ENCODE measurements at places on chromosomes 1 and 21.

GRCh38 chr1:52306227-52307006 is 59.6 kb downstream of the CC2D1B start:
- DNase-seq, result no peak

- no peak for DNase-seq
Observed at GRCh38 chr1:225724251-225724650, 53.4 kb upstream of the SRP9 start.

- no peak for DNase-seq
Observed at GRCh38 chr1:53896635-53897229, 2.7 kb downstream of the DIO1 start.

- DNase-seq, result no peak
Observed at GRCh38 chr1:14137411-14138134, 437.6 kb downstream of the PRDM2 start.

DNA sequence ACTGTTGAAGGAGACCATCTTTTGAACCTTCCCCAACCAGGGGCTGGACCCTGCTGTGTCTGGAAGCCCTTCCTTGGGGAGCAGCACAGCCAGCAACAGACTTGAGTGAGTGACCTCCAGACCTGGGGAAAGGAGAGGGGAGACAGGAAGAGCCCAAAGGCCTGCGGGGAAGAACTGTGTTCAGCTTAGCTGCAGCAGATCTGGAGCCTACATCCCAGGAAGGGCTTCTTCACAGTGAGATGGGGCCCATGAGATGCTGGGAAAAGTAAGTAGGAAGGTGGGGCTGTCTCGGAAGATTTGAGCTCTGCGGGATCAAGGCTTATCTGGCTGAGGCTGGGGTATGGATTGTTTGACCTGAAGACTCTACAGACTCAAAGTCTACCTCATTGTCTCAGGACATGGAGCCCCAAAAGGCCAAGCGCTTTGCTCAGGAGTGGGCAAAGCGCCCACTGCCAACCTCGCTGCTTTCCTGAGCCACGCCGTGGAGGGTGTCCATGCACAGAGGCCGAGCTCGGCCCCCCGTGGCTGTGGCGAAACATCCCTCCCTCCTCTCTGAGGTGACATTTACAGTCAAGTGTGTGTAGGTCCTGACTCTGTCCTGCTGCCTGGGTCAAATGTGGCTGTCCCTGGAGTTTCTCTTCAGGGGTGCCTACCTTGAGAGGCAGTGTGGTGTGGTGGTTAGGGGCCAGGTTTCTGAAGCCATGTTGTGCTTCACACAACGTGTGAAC is 24.5 kb downstream of the SPOCD1 start:
- DNase-seq, result no peak

- DNase-seq, result no peak
Observed at GRCh38 chr1:159091180-159091560, 14.6 kb upstream of the AIM2 start.

GRCh38 chr1:178632653-178633052 is 92.4 kb upstream of the RALGPS2 start:
- no peak for DNase-seq

- no peak for DNase-seq
Observed at GRCh38 chr21:24941316-24942185, 665.7 kb downstream of the MRPL39 start.

DNA sequence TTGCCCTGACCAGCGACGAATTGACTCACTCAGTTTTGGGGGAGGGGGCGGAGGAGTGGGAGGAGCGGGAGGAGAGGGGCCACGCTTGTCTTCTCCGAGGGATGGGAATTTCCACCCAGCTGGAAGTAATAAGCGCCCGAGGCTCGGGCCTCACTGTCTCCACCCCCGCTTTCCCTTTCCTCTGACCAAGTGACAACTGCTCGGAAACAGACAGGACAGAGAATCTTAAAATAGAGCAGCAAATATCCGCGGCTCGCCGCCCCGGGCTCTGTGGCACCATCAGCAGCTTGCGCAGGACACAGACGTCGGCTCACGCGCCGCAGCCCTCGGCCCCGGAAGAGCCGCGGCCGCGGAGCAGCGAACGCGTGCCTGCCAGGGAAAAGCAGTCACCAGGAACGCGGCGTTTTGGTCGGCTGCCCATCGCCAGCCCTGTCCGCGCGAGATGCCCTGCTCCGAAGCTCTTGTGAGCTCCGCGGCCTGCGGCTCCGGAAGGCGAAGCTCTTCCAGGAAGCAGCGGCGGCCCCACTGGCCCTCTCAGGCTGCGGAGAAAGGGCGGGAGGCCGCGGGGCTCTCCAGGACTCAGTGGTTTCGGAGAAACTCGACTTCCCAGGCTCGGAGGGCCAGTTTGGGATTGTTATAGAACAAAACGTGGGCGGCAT is 10.7 kb upstream of the RGS16 start:
- DNase-seq, result peak; percentile 57

- peak; percentile 99 for DNase-seq
Observed at GRCh38 chr21:36156339-36156814, 247 bp upstream of the DOP1B start.

GRCh38 chr1:29677028-29678024 is 441.0 kb downstream of the PTPRU start:
- no peak for DNase-seq

DNA sequence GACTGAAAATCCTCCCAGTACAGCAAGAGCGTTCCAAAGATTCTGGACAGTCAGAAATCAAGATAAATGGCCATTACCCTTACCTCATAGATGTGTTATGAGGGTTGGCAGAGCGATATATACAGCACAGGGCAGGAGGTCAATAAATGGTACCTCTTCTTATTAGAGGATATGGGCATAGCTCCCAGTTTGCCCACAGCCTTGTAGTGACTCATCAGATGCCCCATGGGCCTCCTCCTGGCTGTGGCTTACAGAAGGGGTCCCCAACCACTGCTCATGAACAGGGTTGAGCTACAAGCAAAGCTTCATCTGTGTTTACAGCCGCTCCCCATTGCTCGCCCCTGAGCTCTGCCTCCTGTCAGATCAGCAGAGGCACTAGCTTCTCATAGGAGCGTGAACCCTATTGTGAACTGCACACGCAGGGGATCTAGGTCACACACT is 7.3 kb upstream of the IFNGR2 start:
- DNase-seq, result no peak

- peak; percentile 26 for DNase-seq
Observed at GRCh38 chr1:1157914-1158710, 15.6 kb upstream of the TTLL10 start.

DNA sequence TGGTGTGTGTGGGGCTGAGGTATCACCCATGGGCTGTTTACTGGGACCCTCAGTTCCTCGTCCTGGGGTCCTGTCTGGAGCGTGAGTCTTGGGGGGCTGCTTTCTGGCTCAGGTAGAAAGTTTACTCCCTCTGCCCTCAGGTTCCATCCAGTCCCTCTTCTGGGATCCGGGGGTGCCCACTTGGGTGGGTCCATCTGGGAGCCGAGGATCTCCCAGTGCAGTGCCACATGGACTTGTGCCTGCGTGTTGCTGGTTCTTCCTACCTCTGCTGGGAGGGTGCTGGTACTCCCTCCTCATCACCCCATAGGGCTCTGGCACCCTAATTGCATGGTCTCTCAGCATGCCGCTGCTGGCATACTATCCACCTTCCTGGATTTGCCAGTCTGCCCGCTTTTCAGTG is 14.0 kb downstream of the SNAP47 start:
- no peak for DNase-seq

- DNase-seq, result no peak
Observed at GRCh38 chr1:150311762-150312161, 9.6 kb upstream of the PRPF3 start.

GRCh38 chr1:212977781-212978645 is 27.7 kb downstream of the VASH2 start:
- no peak for DNase-seq

GRCh38 chr1:169018751-169019150 is 87.7 kb upstream of the ATP1B1 start:
- no peak for DNase-seq

- DNase-seq, result no peak
Observed at GRCh38 chr1:186208405-186209129, 166.5 kb downstream of the TPR start.

DNA sequence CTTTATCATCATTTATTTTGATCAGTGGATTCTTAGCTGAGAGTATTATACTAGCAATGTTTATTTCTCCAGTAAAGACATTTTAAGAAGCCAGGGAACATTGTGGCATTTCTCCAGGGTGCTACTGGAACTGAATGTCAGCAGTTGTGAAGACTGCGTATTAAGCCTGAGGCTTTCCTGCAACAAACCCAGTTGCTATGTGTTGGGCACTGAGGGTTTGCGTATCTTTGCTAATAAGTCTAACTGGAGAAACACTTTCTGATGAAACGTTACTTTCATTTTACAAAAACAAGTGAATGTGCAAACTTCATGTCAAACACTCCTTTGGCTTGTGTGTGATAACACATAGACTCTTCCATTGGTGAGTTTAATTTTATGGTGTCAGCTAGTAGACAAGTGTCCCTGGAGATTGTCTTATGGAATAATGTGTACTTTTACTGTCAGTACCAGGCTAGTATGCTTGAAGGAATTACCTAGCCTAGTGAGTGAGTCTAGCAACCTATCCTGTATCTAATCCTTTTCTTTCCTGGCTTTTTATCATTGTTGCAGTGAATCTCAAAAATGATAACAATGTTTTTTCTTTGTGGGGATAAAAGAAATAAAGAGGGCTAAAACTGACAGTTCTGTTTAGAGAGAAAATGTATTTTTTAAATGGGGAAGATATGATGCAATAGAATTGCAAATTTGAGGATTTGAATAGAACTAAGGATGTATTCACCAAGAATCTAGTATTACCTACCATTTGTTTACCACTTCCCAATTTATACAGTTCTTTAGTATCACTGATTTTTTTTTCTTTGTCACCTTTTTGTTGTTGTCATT is 70.1 kb downstream of the MTR start:
- DNase-seq, result no peak

- DNase-seq, result no peak
Observed at GRCh38 chr1:206738370-206739366, 31.9 kb upstream of the IL19 start.

DNA sequence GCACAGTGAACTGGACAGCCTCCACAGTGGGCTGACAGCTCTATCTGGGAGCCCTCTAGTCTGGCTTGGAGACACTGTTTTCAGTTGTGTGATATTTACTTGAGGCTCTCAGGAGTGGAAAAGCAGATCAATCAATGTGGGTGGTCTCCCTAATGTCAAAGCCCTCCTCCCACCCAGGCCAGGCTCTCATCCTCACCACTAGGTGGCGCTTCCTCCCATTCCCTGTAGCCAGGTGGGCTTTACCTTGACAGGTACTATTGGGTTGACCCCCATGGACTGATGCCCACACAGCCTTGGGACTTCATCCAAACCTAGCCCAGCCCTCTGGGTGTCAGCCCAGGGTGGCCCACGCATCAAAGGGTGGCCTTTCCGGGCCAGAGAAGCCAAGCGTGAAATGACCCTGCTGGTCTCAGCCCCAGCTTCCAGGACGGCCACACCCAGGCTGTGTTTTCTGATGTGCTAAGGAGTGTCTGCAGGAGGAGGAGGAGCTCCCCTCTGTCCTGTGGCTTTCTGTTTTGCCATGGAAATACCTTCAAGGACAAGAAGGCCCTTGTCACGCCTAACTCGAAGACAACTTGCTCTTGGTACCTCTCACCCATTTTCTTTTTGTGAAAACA is 54.0 kb downstream of the CLIC6 start:
- DNase-seq, result peak; percentile 27

- no peak for DNase-seq
Observed at GRCh38 chr1:180193141-180194047, 36.7 kb upstream of the LHX4 start.

GRCh38 chr1:162029157-162029556 is 5.5 kb upstream of the OLFML2B start:
- DNase-seq, result no peak

- DNase-seq, result no peak
Observed at GRCh38 chr1:159185121-159185520, 13.7 kb downstream of the CADM3 start.

GRCh38 chr1:9322661-9323244 is 30.1 kb downstream of the SPSB1 start:
- DNase-seq, result no peak

- no peak for DNase-seq
Observed at GRCh38 chr1:172932981-172933380, 117.8 kb downstream of the TNFSF18 start.

DNA sequence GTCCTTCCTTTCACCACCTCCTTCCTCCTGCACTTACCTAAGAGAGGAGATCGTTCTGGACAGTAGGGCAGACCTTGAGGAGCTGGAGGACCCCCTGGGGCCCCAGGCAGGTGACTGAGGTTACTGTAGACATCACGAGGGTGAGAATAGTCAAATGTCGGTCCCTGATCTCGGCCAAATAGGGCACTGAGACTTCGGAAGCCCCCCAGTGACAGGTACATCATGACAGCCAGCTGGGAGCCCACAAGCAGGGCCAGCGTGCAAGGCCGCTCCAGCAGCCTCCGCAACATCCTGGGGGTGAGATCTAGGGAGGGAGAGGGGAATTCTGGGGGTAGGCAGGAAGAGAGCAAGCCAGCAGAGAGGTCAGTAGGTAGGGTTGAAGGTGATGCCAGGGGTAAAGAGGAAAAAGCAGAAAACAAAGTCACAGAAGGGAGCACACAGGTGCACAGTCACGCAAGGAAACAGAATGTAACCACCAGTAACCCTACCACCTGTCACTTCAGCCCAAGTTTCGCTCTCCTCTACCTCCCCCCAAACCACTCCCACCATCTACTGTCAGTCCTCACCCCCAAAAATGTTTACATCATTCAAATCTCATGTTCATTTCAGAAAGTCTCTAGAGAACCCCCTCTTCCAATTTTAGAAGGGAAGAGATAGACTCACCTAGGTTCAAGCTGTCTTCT is 1.4 kb downstream of the B4GALT3 start:
- DNase-seq, result no peak

- DNase-seq, result no peak
Observed at GRCh38 chr1:154661110-154661509, 53.1 kb upstream of the ADAR start.

DNA sequence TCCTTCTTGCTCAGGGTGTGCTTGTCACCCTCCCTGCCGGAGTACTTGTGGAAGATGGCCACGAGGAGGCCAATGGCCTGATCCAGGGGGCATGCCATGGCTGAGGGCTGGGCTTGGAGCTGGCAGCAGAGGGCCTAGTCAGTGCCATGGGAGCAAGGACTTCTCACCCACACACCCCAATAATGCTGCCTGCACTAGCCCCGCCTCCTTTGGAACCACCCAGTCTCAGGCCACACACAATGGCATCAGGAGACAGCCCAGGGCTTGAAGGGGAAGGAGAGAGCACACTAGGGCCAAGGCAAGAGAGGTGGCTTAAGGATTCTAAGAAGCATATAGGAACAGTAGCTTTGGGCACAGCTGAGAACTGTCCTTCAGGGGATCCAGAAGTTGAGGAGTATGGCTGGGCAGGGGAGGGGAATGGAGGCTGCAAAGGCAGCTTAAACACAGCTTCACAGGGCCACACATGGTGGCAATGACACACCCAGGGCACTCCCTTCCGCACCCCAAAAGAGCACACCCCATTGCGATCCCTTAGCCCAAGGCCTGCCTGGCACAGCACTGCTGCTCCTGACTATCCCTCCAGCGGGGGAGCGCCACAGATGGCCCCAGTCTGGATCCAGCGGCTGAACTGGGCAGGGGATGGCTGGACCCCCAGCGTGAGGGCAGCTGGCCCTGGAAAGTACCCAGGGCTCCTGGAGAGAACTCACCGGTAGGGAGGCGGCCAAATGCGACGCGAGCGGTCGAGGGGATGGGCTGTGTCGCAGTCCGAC is at the start of gene S100A6:
S100A6 (minus strand) TSS at position 750 of the 770 bp plus-strand sequence; CDS start at position 98, 652 bp downstream.
- DNase-seq, result peak; percentile 54
